ENCODE measurements at places on chromosomes 3 and 15.

GRCh38 chr15:92405942-92406341, 12.3 kb downstream of the ST8SIA2 start:
- DNase-seq, result no peak

GRCh38 chr15:64586259-64586870, 126.0 kb downstream of the ZNF609 start:
- DNase-seq, result no peak

GRCh38 chr3:197591816-197592215, 36.0 kb upstream of the BDH1 start:
- DNase-seq, result no peak

DNA sequence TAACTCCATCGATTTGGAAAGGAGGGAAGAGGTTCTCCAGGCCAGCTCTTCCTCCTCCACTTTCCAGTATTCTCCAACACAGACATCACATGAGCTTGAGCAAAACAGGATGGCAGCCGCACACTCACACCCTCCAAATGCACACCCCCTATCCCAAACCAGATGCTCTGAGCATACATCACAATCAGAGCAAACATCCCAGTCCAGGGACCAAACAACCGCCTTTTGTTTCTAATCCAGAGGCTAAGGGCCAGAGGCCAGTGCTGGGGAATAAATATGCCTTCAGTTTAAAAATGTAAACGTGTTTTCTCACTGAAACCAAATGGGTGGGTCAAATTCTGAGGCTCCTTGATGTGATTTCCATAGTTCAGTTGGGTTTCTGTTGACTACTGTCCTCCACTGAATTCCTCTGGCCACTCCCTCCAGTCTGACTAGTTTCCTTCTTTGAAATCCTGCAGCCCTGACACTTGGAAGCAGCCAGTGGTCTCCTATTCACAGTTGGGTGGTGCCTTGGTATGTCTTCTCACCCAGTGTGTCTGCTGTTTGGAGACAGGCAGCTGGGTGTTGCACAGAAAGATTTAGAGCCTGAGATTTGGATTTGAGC, 19.2 kb upstream of the MFGE8 start:
- no peak for DNase-seq

DNA sequence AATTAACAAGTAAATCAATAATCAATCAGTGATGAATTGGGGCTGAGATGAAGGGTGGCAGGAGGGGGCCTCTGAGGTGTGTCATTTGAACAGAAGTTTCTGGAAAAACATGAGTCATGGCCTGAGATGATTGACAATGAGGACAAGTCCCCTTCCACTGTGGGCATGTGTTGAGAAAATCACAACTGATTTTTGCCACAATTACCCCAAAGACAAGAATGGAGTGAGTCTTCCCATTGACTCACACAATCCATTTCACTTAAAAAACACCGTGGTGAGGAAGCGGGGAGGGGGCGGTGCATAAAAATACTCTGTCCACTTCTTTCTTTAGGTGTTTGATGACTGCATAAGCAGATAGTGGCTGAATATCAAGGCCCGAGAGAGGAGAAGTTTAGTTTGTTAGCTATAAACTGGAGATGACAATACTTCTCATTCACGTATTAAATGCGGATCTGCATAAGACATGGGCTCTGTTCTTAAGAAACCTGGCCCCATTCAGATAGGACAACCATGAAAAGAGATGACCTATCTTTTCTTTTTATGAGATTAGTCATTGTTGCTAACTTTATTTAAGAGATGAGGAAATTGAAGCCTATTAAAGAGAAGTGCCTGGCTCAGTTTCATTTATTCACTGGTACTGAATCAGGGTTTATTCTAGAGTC, 34.7 kb downstream of the SHC4 start:
- peak; percentile 11 for DNase-seq

DNA sequence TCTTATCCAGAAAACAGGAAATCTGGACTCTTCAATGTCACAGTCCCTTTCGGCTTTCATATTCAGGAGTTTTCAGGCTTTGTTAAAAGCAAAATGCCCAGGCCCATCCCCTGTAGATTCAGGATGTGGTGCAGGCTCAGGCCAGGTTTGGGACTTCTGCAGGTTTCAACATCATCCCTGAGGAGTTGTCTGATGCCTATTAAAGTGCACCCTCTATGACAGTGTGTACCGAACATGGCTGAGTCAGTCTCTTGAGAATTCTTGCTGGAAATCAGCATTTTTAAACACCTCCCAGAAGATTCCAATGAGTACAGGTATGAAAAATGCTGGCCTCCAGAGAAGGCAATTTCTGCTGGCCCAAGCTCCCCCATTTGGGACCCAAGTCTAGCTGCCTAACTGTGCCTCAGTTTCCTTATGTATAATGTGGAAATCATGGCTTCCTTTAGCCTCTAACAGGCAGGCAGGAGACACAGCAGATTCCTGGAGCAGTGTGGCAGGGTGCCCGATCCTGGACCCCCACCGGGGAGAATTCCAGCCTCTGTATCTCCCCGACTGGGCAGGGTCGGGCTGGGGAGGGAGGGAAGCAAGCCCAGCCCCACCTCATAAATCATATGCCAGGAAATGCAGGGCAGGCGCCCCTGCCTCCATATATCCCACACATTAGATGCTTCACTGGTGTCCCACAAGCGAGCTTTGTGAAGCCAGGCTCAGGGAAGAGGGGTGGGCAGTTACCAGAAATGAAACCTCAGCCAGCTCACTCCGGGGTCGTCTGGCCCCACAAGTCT, 44.4 kb upstream of the SLC6A11 start:
- no peak for DNase-seq

DNA sequence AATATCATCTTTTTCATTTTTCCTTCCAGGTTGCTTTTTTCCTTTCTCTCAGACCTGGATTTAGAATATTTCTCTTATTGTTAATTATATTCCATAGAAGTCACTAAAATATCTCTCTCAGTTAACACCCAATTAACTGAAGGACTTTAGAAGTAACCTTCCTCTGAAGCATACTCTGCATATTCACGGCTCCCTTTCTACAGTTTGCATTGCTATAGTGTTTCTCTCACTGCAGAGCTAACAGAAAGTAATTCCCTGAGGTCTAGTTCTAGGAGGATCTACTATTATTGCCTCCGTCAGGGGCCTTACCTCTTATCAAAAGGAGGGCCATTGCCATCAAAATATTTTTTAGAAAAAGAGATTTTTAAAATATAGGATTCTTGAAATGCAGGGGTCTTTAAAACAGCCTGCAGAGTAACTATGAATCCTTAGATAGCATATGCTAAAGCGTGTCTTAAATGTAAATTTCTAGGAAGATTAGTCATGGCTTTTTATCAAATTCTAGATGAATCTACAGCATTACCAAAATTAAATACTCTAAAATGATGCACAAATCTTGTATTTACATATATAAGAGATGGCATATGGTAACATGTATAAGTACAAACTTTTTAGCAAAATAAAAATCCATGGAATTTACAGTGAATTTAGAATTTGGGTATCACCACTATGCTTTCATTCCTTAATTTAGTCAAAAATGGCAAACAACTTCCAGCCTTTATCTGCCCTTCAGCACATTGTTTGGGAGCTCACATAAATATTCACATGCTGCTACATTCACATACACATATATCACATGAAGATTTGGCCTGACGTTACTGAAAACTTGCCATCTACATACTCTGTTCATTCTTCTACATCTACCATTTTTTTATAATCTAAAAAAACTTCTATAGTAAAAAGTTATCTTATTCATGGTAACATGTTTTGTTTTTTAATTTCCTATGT, 696.8 kb downstream of the OTOL1 start:
- DNase-seq, result no peak
